Nephron progenitor cell (in vitro differentiated cells): ENCODE measurements at places on chromosomes 2 and 18.

DNA sequence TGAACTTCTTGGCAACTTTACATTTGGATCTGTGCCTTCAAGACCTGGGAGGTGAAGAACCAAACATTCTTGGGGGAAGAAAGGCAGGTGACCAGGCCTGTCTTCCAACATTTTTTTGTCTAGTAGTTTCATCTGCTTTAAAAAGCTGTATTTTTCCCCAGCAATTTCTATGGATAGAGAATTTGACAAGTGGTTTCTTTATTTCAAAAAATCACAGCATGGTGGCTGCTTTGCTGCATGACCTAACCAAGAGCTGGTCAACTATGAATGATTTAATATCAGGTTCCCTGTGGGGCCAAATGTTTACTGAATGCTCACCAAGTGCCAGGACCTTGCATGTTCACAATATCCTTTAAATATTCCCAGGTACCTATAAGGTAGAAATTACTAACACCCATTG lies 19.1 kb downstream of the LRP2 start:
- no peak for DNase-seq

DNA sequence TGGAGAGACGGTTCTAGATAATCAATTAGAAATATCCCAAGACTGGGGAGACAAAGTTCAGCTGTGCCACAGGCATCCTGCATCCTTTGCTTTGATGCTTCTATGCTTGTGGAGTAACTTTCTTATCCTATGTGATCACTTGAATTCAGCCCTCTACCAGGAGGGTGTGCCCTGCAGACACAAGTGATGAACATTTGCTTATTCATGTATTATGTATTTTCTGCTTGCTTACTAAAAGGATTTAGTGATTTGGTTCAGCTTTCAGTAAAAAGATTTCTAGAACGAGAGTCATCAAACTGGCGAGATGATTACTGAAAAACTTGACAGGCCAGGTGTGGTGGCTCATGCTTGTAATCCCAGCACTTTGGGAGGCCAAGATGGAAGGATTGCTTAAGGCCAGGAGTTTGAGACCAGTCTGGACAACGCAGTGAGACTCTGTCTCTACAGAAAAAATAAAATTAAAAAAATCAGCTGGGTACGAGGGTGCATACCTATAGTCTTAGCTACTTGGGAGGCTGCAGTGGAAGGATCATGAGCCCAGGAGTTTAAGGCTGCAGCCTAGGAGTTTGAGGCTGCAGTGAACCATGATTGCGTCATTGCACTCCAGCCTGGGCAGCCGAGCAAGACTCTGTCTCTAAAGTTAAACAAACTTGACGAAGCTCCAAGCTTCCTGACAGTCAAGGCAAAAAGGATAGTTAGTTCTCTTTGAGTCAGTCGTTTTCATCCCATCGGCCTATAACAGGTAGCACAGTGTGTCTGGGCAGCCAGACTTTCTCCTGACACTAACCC lies 13.3 kb downstream of the HK2 start:
- DNase-seq, result no peak

DNA sequence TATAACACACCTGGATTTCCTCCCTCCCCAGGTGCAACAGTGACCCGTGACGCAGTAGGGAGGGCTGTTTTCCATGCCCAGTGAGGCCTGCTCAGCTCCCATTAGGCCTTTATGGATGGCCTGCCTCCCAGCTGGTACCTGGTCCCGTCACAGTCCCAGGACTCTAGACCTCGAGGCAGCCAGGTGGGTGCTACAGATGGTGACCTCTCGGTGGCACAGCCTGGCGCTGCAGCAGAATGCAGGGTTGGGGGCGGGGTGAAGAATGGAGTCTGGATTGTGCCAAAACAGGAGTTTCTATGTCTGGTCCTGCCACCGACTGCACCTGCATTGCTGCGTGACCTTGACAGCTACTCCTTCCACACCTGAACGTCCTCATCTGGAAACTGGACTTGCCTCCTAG lies 18.0 kb upstream of the YWHAQ start:
- DNase-seq, result no peak

DNA sequence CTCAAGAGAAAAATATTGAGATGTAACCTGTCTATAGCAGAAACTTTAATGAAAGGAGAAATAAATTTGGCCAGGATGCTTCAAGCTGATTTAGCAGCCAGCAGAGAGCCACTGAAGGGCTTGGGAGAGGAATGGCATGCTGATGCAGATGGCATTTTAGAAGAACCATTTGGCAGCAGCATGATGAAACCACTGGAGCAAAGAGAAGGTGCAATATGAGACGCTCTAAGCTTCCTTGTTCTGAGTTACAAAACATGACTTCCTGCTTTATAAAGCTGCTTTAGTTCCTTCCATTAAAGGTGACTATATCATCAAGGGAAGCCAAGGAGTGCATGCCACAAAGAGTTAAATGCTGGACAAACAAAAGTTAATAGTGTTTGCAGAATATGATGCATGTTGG lies 189.7 kb downstream of the PID1 start:
- DNase-seq, result no peak

GRCh38 chr2:188629753-188630527 lies 338.3 kb downstream of the GULP1 start:
- no peak for DNase-seq

DNA sequence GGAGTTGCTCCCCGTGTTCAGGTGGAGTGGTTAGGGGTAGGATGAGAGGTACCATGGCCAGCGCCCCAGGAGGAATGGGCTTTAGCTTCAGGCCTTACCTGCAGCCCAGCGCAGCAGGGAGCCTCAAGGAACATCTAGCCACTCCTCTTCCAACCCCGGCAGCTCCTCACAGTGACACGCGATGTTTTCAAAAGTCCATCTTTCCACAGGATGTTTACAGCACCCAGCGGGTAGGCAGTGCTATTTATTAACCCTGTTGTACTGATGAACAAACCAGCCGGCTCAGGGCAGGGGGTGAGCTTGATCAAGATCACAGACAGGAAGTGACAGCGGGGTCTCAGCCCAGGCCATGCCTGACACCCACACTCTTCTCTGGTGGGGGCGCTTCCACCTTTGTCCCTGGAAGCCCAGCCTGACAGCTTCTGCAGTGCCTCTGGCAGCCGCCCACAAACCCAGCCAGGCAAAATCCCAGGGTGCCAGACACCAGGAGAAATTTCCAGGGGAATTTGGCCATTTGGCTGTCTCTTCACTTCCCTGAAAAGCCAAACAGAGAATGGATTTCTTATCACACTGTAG lies 18.4 kb upstream of the PRLH start:
- no peak for DNase-seq

- no peak for DNase-seq
Observed at GRCh38 chr2:181306785-181307184, 150.4 kb upstream of the ITGA4 start.

- no peak for DNase-seq
Observed at GRCh38 chr2:44430342-44430741, 68.6 kb downstream of the CAMKMT start.

DNA sequence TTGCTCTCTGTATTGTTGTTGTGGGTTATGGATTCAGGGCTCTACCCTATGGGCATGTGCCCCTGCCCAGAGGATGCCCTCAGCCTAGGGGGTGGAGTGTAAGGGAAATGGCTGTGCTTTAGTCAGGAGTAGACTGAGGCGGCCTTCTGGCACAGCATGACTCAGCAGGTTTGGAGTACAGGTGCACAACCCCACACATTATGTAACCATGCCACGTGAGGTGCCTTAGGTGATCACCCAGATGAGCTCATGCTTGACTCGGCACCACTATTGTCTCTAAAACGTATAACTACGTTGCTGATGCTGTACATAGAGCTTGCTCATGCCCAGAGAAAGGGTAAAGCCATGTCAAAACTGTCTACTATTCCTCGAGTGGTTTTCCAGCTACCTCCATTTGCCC lies 48.3 kb upstream of the ZC3H15 start:
- DNase-seq, result no peak

- DNase-seq, result no peak
Observed at GRCh38 chr2:41597680-41598079, 450.1 kb upstream of the PKDCC start.

DNA sequence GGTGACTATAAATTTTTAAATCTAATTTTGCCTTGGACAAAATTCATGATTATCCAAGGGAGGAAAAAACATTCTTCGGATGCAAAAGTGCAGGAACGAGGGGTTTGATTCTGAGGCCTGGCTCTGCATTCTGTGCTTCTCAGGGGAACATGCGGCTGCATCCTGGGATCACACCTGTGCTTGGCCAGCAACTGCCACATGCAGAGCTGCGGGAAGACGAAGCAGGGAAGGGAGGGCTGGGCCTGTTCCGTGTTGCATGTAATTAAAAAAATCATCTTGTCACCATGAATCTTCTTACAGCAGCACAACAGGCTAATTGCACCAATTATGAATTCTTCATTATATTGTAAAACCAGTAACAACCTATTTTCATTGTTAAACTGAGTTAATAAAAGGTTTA lies 158.0 kb upstream of the ALKAL2 start:
- no peak for DNase-seq

DNA sequence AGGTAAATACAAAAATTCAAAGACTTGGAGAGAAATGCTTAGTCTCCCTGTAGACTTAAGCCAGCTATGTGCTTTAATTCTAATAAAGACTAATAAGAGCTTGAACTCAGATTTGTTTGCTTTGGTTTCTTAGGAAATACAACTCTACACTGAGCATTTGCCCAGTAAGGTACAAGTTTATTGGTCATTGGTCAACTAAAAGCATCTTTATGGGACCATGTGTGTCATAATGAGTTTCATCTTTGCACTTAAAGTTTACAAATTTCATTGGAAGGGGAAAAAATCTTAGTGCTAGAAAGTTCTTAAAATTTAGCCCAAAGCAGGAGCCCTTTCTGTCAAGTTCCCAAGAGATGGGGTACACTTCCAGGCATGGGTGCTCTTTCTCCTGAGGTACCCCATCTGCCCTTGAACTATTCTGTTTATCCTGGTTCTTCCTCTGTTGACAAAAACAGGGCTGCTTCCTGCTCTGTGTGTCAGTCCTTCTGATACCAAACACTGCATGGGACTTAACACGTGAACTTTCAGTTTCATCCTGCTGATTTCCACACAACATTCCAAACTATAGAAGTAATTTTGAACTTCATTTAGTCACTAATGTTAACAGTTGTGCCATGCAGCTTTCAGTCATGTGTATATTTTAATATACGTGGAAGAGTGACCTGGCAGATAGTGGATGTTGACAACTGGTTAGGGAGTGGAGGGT lies 200.2 kb downstream of the TPGS2 start:
- DNase-seq, result no peak

DNA sequence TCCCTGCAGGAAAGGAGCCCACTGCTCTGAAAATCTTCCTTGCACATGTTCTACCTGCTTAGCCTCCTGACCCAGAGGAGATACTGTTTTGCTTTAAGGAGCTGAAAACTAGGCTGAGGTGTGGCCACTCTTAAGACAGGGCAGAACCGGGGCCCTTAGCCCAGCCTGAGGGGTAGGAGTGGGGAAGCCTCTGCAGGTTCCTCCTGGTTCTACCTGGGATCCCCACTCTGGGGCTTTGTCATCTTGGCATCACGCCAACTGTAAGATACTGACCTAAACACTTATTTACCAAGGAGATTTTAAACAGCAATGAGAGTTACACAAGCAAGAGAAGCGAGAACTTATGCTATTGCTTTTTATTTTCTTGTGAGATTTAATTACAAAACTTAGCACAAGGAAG lies 86.9 kb downstream of the KCTD1 start:
- DNase-seq, result no peak
